LoVo (cell line): ENCODE measurements at places on chromosomes 2 and 18.

- no peak for DNase-seq
Measured at GRCh38 chr18:21241301-21242048, 557 bp upstream of the GREB1L start.

DNA sequence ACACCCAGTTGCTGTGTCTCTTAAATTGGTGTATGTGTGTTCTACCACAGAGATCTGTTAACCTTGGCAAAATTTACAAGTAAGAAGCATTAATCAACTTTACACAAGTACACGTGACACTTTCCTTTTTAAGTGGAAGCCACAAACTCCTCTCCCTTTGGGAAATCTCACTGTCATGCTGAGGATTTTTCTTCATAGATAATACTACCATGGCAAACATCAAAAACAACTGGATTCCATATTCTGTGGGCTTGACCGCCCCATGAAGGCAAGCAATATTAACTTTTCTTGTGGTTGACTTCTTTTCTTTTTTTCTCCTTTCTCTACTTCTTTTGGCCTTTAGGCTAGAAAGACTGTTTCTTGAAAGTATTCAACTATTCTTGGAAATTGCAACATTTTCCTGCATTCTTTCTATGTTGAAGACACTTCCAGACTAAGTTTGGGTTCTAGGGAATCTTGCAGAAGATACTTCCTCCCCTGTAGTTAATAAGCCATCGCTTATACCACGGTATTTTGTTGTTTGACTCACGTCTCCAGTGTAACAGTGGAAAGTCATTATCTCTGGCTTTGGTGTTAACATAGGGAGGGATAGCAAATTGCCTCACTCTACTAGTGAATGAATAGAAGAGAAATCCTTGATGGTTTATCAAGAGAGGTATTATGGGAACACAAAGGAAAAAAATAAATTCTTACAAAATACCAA, 79.5 kb downstream of the SLC8A1 start:
- DNase-seq = no peak

- DNase-seq = peak; percentile 50
Measured at GRCh38 chr2:150477347-150477746, 10.1 kb downstream of the RND3 start.

DNA sequence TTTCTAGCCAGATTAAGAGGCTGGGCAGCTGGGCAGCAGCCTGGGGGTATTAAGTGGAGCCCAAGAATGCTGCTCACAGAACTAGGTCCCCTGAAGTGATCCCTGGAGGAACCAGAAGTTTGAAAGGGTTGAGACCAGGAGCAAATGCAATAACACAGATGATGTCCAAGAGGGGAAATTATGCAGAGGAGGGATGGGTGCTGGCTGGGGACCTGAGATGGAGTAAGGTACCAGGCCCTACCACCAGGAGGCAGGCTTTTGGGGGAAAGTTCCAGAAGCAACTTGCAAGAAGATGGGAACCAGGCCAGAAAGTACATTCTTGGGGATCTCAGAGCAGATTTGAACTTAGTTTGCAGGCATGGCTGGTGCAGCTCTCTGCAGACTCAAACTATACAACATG, 175.1 kb downstream of the NCK2 start:
- DNase-seq = peak; percentile 11

- no peak for DNase-seq
Measured at GRCh38 chr2:128797937-128798336, 479.3 kb upstream of the HS6ST1 start.

- no peak for DNase-seq
Measured at GRCh38 chr18:23701017-23701416, 11.8 kb downstream of the LAMA3 start.

GRCh38 chr2:158553257-158553656, 96.5 kb downstream of the PKP4 start:
- no peak for DNase-seq

GRCh38 chr2:37992601-37993000, 67.5 kb downstream of the RMDN2 start:
- no peak for DNase-seq

DNA sequence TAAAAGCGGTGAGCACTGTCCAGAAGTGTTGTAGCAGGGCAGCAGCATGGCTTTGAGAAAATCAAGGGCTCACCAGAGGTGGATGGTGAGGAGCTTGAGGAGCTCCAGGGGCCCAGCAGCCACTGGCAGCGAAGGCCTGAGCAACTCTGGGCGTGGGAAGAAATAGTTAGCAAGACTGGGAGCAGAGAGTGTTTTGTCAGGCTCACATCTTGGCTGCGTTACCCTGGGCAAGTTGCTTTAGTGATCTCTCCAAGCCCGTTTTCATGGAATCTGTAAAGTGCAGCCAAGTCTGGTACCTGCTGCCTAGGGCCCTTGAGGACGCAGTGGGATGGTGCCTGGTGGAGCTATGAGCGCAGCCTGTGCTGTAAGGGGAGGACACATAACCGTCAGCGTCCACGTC, 78.3 kb downstream of the SH3BP4 start:
- DNase-seq = no peak

GRCh38 chr2:200255549-200255948, 50.9 kb upstream of the SPATS2L start:
- no peak for DNase-seq

GRCh38 chr18:2883076-2883735, 36.4 kb downstream of the EMILIN2 start:
- no peak for DNase-seq

DNA sequence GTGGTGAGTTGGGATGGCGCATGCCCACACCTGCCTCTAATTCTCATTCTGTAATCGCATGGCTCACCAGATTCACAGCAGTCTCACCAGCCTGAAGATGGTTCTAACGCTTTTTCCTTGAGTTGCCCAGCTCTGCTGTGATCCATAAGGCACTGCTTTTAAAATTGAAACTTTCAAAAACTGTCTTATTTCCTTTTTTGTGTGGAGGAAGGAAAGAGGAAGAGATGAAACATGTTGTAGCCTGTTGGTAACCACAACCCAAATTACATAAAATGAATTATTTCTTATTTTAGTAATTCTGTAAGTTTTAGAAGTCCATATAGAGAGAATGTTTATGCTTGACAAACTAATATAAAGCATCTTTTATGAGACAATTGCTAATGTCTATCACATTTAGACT, 165.4 kb downstream of the RBM43 start:
- DNase-seq = no peak

GRCh38 chr18:57533006-57533867, 53.3 kb downstream of the FECH start:
- no peak for DNase-seq

DNA sequence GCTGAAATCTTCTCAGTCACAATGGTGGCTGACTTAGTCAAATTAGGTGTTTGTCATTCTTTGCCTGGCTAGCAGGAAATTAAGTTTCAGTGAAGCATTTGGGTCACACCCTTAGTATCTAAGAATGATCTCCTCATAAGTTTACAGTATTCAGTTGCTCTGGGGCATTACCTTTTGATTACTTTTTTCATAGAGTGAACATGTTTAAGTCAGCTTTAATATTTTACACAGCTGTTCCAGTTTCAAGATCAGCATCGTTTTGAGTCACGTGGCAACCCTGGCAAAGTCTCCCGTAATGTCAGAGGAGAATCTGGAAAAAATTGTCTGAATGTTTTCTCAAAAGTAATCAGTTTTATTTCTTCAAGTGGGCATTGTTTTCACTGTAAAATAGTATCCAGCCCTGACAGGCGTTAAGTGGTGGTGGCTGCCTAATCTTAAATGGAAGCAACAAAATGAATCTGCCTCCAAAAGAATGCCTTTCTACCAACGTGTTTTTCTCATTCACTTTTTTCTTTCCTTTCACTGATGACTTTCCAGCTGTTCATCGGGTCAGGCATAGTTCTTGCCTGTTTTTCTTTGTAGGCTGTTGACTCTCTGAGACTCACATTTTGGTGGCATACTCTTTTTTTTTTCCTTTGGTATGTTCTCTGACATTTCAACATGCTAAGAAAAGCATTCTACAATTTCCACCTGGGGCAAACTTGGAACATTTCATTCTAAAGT, 319.6 kb upstream of the TCF4 start:
- no peak for DNase-seq

GRCh38 chr2:159225025-159226016, 61.2 kb downstream of the WDSUB1 start:
- no peak for DNase-seq

- no peak for DNase-seq
Measured at GRCh38 chr2:233803994-233804393, 25.9 kb downstream of the MROH2A start.

DNA sequence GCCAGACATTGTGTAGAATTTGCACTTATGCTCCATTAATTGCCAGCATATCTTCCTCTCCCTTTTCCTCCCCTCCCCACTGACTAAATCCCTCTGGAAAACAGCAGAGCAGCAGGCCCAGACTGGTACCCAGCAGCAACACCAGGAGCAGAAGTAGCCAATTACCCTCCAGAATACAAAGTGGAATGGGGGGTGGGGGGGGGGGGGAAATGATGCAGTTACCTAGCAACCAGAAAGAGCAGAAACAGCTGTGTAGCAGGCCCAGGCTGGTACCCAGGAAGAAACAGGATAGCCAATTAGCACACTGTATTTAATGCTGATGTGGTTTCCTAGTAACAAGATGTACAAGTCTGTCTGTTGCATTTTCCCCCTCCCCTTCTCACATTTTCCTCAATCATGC, 52.3 kb downstream of the KLF7 start:
- DNase-seq = no peak

DNA sequence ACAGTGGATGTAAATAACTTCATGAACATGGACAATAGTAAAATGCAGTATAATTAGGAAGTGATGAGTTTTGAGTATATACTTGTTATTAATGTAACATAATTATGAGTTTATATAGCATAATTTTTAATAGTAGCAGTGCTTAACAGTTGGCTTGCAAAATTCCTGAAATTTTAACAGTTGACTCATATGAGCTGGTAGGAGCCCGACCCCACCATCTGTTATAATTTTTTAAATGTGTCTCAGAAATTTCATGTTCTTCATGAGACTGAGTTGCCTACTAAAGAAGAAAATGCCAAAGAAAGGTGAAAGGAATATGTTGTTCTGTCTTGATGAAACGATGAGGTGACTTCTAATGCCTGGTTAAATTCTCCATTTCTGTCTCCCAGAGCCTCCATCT, 62.6 kb downstream of the ITGB1BP1 start:
- no peak for DNase-seq

GRCh38 chr2:120745420-120746111, 9.9 kb downstream of the GLI2 start:
- DNase-seq = no peak

- DNase-seq = no peak
Measured at GRCh38 chr2:72097276-72097675, 50.4 kb downstream of the CYP26B1 start.

DNA sequence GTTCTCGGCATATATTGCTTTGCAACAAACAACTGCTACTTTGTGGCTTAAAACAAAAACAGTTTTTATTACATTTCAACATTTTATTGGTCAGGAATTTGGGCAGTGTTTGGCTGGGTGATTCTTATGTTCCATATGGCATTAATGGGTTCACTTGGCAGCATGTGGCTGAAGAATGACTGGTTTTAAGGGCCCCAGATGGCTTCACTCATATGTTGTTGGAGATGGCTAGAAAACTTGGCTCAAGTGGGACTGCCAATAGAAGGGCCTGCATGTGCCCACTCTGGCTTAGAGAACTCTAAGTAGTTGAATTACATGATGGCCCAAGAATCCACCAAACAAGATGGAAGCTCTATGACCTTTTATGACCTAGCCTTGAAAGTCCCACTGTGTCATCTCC, 86.1 kb downstream of the FASTKD2 start:
- no peak for DNase-seq

GRCh38 chr2:194002699-194003368, 1654.2 kb upstream of the SLC39A10 start:
- DNase-seq = no peak

- DNase-seq = no peak
Measured at GRCh38 chr2:179787601-179788000, 73.8 kb downstream of the ZNF385B start.

GRCh38 chr2:170039401-170040172, 138.4 kb upstream of the MYO3B start:
- DNase-seq = no peak

GRCh38 chr2:143453981-143454511, 324.8 kb downstream of the ARHGAP15 start:
- DNase-seq = no peak

DNA sequence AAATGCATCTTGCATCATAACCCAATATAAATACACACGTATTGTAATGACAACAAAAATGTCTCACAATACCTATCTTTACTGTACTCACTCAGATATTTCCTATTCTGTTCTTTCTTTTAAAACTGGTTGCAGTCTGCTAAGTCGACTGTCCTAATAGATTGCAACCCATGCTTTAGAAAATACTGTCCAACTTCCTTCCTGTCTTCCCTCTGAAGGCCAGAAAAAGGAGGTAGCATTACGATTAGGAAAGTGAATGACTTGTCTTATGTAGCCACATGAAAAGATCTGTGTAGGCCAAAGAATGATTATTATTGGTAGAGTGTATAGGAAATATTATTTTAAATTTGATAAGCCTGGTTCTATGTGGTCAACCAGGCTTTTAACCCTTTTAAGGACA, 134.1 kb downstream of the FAM210A start:
- DNase-seq = no peak

GRCh38 chr2:219440388-219441256, 6.0 kb downstream of the SPEG start:
- DNase-seq = no peak

DNA sequence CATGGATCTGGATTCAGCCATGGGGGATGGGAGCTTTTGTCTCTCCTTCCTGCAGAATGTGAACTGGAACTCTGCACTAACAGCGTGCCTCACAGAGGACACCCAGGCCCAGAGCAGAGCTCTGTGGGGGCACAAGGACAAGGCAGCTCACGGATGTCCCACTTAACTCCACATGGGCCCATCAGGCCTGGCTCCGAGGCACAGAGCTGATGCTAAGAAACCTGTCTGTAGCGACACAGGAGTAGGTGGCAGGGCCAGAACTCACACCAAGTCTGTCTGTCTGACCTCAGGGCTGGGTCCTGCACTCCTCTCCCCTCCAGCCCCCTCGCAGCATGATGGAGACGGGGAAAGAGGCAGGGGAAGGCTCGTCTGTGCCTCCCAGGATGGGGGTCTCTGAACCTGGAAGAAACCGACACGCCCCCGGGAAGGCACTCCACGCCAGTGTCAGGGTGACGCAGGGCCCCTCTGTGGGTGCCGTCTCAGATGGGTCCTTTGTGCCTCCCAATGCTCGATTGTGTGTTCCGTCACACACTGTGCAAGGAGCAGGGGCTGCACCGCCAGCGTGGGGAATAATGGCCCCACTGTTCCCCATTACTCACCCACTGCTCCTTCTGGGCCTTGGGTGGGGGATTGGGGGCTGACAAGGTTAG, 36.6 kb downstream of the FAM178B start:
- no peak for DNase-seq
